ENCODE measurements at places on chromosomes 2 and 18.

DNA sequence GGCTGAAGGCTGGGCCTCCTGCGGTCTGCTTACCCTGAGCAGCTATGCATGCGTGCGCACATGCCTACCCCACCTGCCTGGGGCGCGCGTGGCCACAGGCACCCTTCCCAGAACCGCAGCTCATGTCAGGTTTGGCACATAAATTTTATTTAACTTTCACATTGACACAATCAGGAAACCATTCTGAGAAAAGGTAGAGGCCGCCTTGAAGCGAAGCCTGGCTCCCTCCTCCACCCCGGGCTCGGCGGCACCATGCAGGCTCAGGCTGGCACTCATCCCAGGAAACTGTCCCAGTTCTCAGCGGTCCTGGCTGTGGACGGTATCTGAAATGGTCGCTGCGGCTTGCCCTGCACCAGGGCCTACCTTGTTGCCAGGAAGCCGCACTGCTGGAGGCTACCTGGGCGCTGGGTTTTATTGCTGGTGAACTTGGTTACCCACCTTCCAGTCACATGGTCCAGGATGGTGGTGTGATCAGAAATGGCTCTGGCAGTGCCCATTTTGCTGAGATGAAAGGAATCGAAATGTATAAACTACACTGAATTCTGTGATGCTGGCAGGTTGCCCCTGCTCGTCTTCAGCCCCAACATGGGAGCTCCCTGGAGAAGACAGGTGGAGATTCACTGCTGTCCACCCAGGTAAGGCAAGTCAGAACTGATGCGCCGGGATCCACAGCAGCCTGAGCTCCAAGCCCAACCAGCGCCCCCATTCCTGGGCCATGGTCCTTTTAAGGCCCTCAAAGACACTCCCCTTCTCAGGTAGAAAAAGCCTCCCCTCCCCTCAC is 25.5 kb downstream of the CHST10 start:
- peak; percentile 7 for DNase-seq

DNA sequence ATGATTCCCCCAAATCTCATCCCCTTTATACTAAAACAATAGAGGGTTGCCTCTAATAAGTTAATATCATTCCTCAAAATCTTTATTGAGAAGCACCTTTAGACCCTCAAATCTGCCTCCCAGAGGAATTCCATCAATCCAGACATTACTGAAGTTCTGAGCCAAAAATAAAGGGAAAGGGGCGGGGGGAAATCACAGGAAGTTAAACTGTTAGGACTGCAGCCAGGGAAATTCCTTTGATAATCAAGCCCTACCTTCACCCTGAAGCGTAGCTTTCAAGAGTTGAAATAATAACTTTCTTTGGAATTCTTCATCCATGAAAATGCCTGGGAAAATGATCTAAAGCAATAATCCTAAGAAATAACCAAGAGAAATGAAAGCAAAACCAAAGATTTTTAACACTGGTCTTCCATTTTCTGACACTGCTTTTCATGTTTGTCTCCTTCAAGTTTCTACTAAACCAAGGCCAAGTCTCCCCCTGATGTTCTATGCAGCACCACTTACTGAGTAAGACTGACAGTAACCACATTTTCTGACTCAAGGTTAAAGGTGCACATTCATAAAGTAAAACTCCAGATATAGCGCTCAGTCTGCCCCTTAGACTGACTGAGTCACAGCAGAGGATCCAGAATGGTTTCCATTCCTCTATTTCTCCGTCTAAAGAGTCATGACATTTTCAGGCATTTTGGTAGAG is 78.2 kb downstream of the TCF4 start:
- DNase-seq = no peak

DNA sequence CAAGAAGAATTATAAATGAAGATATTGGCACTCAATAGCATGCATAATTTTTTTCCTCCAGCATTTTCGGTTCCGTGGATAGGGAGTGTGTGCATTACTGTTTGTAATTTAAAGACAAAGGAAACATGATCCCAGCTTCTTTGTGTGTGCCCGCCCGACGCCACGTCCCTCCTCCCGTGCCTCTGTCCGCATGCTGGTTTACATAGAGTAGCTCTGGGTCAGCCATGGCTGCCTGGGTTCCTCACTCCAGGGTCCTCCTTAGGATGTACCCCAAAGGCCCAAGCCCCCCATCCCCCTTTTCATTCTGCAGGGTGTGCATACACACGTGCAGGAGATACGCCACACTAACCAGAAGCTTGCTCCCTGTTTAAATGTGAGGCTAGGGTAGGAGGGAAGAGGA is 214.7 kb downstream of the KLHL29 start:
- DNase-seq = no peak

DNA sequence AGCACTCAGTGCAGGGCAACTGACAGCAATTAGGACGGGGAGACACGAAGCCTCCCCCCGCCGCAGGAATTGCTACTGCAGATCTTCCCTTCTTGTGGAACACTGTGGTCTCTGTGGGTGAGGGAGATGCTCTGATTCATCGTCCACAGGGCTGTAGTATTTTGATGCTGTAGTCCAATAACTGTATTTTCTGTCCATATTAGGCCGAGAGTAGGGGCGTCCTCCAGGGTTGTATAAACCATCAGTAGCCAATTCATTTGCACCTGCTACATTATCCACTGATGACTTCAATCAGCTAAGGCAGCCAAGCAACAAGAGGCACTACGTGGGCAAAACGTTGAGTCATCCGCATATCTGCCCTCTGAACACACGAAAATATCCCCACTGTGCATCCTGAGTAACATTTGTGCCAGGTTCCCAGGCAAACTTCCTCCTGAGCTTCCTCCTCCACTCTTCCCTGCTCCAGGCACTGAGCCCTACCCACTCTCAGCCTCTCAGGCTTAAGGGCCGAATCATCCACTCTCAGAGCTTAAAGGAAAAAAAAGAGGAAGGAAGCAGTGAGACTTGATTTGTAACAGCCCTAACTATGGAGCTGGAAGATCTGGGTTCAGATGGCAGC is 62.1 kb downstream of the LBH start:
- DNase-seq = no peak

DNA sequence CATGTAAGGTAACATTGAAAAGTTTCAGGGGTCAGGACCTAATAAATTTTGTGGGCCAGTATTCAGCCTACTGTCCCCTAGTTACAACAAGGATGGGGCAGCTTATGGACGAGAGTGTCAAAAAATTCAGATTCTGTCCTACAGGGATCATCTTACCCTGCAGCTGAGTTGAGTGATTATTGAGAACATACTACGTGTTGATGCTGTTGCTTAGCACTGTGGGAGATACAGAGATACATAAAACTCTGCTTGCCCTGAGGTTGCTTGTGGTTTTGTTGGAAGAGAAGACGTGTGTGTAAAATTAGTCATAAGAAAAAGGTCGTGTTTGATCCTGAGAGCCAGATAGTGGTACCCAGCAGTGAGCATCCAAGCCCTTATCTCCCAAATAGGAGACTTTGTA is 253.2 kb downstream of the NEDD4L start:
- no peak for DNase-seq

GRCh38 chr2:10022445-10022844 is 20.9 kb upstream of the KLF11 start:
- DNase-seq = no peak

GRCh38 chr2:153519257-153519875 is 40.8 kb upstream of the RPRM start:
- no peak for DNase-seq

GRCh38 chr18:68417826-68418225 is 297.1 kb downstream of the TMX3 start:
- DNase-seq = no peak

DNA sequence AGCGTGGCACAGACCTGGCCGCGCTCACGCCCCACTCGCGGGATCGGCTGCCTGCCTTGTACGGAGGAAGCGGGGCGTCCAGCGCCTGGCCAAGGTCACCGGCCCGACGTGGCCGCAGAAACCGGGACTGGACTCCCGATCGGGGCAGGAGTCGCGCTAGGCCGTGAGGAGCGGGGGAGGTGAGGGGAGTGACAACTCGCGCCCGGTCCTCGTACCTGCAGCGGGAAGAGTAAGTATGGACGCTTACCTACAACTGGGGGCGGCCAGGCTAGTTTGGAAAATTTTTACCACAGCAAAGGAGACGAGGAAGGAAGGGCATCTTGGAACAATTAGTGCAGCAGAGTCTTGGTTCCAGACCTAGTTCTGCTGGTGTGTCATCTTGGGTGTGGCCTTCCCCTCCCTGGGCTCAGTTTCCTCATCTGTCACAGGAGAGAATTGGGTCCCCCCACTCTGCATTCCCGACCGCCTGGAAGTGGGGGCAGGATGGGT is 693 bp downstream of the UBE2F start:
- DNase-seq = no peak

GRCh38 chr2:13649918-13650317 is 933.2 kb downstream of the TRIB2 start:
- DNase-seq = no peak

- no peak for DNase-seq
These were observed 12.0 kb downstream of the ANKRD44 start for GRCh38 chr2:197298609-197299008.

DNA sequence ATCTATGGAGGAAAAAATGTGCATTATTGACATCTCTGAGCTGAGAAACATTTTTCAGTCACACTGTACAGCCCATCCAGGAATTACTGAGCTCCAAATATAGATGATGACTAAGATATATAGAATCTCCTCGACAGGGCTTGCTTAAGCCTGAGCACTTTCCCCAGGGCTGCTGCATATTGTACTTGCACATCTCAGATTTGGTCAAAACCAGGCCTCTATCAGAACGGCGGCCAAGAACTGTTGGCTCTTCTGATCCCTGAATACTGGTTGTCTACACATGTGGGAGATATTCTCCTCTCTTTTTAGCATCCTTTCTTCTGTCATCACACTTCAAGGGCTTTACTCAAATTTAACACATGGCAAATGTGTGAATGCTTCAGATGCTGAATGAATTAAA is 201.5 kb upstream of the SLC35G4 start:
- DNase-seq = no peak

DNA sequence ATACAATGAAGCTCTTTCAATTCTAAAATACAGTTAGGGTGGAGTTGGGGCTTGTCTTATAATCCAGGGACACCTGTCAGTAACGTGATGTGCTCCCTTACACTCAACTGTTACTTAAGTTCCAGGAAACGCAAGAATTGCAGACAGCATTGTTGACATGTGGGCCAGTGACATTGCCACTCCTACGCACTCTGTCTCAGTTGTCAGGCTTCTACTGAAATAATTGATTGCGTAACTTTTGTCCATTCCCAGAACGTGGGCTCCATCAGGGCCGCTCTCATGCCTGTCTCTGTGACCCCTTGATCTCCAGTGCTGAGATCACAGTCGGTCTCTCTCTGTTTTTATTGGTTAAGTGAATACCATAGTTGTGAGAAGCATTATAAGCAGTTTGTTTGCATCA is 487.8 kb downstream of the GALR1 start:
- DNase-seq = no peak

DNA sequence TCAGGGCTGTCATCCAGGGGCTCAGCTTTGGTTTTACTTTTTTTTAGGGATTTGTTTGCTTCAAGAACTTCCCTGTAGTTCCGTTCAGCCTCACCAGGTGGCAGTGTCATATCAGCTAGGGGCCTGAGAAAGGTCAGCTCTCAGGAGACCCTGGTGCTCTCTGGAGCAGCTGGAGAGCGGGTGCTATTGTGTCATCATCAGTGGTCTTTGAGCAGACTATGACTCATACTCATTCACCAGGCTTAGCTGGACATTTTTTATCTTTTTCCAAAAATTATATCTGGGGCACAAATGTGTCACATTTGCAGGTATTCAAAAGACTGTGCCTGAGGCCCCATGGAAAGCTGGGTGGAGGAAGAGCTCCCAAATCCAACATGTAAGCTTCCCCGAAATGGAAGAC is 24.4 kb downstream of the ZNF892 start:
- peak; percentile 36 for DNase-seq

GRCh38 chr2:188601927-188602326 is 310.3 kb downstream of the GULP1 start:
- no peak for DNase-seq

GRCh38 chr18:61770279-61770678 is 122.5 kb downstream of the RNF152 start:
- no peak for DNase-seq

DNA sequence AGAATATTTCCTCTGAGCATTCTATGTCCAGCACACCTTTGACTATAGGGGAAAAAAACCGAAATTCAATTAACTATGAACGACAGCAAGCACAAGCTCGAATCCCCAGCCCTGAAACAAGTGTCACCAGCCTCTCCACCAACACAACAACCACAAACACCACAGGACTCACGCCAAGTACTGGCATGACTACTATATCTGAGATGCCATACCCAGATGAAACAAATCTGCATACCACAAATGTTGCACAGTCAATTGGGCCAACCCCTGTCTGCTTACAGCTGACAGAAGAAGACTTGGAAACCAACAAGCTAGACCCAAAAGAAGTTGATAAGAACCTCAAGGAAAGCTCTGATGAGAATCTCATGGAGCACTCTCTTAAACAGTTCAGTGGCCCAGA is 79.4 kb upstream of the FAM117B start:
- no peak for DNase-seq

GRCh38 chr2:215981115-215981514 is 32.2 kb downstream of the MREG start:
- DNase-seq = no peak

DNA sequence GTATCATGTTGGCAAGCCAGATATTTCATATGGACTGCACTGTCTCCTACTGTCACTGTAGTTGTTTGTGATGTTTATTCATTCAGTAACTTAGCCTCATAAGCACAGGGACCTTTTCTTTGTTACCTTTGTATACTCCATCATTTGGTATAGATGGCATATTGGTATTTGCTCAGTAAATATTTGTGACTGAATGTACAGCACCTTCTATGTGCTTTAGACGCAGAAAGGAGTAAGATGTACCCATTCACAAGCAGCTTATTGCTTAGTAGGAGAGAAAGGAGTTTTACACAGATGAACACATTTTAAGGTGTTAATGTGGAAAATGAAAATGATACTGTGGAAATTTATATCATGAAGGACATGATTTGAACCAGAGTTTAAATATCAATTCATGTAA is 12.0 kb downstream of the EPC2 start:
- DNase-seq = no peak

- DNase-seq = no peak
These were observed 121.0 kb upstream of the XPO1 start for GRCh38 chr2:61658841-61659780.

- no peak for DNase-seq
These were observed 1531.9 kb upstream of the ACVR2A start for GRCh38 chr2:146312899-146313298.

- no peak for DNase-seq
These were observed 17.3 kb upstream of the PDE1A start for GRCh38 chr2:182444170-182444569.

DNA sequence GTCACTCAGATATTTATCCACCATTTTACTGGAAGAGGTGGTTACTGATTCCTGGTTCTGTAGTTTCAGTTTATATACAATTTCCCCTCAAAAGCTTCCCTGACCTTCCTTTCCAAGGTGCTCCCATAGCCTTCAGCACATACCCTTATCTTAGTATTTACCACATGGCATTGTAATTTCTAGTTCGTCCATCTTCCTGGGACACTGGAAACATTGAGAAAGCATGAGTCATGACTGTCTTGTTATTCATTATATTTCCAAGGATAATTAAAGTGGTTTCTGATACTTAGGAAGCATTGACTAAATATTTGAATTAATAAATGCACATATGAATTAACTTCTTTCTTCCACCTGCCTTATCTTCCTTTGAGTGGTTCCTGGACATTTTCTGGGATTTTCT is 203.8 kb downstream of the ETAA1 start:
- DNase-seq = no peak

GRCh38 chr2:104708967-104709366 is 144.9 kb upstream of the POU3F3 start:
- DNase-seq = no peak
